Activated naive CD4-positive, alpha-beta T cell treated with anti-CD3 and anti-CD28 coated beads, Interleukin-2, amount 10 ng/mL, durations not matched to agents 7 days and 5 days (primary cell): ENCODE measurements at places on chromosomes 4 and X.
A peak's percentile ranks its signal among the peaks of the same experiment; 100 is the strongest.

- DNase-seq = no peak
Observed at GRCh38 chr4:176879380-176880116, 86.8 kb upstream of the VEGFC start.

GRCh38 chr4:15234116-15234855 lies 193.5 kb upstream of the C1QTNF7 start:
- DNase-seq = no peak

DNA sequence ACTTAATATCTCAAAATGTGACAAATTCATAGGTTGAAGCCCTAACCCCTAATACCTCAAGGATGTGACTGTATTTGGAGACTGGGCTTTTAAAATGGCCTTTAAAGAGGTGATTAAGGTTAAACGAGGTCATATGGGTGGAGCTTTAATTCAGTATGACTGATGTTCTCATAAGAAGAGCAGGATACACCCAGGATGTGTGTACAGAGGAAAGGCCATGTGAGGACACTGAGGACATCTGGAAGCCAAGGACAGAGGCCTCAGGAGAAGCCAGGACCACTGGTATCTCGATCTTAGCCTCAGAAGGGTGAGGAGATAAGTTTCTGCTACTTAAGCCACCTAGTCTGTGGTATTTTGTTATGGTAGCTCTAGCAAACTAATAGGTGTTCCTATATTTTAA lies 49.0 kb upstream of the SHISA3 start:
- DNase-seq = no peak

GRCh38 chrX:111728096-111728495 lies 47.1 kb downstream of the ALG13 start:
- DNase-seq = no peak

- DNase-seq = no peak
Observed at GRCh38 chr4:146311238-146311970, 97.1 kb downstream of the REELD1 start.

DNA sequence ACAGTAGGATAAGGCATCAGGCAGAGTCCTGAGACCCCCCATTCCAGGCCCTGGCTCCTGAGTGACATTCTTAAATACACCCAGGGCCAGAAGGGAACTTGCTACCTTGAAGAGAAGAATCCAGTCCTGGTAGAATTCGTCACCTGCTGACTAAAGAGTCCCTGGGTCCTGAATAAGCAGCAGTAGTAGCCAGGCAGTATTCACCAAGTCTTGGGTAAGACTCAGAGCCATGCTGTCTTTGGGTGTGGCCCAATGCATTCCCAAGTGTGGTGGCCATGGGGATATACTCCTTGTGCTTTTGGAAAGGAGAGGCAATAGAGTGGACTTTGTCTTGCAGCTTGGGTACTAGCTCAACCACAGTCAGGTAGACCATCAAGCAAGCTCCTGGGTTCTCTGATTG lies 359.1 kb downstream of the DMD start:
- DNase-seq = no peak

- no peak for DNase-seq
Observed at GRCh38 chr4:699816-700580, 5.6 kb upstream of the PCGF3 start.

DNA sequence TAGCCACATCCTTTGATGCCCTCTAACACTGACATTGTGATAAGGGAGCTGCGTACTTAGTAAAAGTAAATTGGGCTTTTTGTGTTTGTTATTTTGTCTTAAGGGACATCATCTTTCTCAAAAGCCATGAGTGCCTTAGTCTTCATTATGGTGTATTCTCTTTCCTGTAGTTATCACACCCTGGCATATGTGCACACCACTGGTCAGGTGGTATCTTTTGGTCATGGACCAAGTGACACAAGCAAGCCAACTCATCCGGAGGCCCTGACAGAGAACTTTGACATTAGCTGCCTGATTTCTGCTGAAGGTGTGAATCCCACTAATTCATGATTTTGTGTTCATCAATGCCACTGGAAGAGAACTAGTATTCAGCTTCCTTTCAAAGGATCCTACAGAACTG lies 18.0 kb downstream of the HERC6 start:
- no peak for DNase-seq

- no peak for DNase-seq
Observed at GRCh38 chr4:22215084-22215483, 266.5 kb upstream of the KCNIP4 start.

DNA sequence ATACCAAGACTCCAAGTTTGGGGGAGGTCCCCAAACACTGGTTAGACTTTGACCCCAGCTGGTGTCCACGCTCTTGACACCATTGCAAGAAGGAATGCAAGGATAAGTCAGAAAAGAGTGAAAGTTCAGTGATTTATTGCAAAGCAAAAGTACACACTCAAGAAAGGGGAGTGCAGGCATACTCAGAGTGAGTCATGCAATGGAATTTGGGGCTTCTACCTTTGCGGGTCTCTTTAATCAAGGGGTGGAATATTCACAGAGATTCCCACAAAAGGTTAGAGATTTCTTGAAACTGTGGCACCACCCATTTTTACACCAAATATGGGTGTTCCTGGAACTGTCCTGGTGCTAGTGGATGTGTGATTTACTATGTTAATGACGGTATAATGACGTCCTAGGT lies 5.2 kb upstream of the SMIM10L2A start:
- DNase-seq = no peak

GRCh38 chr4:2961811-2962441 lies 1.3 kb downstream of the NOP14 start:
- peak; percentile 61 for DNase-seq

DNA sequence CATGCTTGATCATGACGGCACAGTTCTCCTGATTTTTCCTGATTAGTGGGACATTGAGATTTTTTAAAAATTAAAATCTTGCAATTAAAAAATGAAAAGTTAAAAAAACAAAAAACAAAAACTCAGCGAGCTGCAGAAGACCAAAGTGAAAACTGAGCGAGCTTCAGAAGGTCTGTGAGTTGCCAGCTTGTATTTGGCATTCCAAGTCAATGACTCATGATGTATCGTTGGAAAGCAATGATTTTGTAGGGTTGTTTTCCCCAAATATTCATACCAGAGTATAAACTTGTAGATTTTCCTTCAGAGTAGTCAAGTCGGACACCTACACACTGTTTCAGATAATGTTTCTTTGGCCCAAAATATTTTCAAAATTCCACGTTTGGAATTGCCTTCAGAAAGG lies 76.9 kb downstream of the LRRC66 start:
- no peak for DNase-seq

DNA sequence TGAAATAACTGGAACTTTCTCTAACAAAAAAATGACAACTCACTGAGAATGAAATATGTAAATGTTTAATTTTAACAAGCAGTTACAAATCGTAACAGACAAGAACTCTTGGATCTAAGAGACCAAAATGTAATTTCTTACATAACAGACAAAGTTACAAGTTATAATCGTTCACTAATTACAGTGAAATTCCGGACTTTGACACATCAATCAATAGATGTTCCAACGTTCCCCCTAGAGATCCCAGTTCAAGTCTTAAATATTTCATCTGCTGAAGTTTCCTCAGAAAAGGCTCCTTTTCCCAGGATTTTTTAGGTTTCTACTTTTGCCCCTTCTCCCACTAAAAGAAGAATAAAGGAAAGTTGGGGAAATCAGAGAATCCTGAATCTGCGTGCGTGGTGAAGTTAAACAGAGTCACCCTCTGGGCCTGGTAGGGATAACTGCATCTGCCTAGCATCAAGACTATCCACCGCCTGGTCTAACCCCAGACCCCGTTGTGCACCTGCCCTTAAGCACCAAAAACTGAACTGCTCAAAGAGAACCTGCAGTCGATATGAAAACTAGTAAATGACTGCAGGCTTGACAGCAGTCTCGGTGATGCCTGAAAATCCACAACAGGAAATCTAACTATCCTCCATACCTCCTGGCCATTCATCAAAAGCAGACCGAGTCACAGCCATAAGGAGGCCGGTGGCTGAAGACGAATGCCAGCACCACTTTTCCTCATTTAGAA lies 2.3 kb downstream of the IRF2 start:
- DNase-seq = peak; percentile 36

- no peak for DNase-seq
Observed at GRCh38 chr4:26281881-26282280, 38.9 kb upstream of the RBPJ start.

DNA sequence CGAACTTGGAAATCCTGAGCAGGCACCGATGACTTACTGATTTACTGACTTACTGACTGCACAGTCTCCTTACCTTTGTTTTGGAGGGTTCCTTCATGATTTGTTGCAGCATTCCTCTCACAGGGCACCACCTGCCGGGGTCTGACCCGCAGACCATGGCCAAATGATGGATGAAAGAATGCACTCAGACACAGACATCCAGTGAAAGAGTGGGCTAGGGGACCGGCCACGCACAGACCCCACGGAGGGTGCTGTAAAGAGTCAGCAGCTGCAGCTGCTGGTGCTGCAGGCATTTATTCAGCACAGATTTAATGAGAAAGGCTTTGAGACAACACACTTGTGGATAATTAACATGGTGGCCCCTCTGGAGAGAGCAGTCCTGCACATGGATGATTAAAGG lies 3.4 kb downstream of the MAGEB5 start:
- no peak for DNase-seq

DNA sequence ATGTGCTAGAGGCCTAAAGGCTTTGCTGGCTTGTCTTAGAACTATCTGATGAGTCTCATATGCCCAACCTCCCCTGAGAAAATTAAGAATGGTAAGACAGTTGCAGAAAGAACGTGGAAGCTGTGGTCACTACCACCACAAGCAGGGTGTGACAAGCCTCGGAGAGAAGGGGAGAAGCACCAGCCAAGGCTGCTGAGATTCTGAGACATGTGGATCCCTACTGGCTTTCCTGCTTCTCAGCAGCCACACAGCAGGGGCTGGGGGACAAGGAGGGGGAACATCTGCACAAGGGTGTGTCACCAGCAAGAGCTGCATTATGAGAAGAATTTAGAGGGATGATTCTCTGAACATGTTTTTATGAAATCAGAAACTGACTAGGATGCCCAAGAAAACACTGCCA lies 19.4 kb downstream of the TAPT1 start:
- no peak for DNase-seq

DNA sequence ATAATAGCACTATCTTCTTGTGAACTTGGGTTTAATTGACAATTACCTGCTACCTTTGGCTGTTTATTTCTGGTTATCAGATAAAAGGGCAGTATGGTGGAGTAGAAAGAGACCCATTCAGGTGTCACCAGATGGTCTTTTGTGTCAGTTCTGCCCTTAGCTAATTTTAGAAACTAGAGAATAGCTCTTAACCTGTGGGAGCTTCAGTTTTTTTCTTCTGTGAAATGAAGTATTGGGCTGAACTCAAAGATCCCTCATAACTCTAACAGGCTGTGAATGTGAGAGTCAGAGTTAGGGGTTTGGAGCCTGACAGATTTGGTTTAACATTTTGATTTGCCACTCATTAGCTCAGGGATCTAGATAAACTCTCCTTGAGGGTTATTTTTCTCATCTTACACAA lies 335.2 kb downstream of the PPP1R2C start:
- no peak for DNase-seq

DNA sequence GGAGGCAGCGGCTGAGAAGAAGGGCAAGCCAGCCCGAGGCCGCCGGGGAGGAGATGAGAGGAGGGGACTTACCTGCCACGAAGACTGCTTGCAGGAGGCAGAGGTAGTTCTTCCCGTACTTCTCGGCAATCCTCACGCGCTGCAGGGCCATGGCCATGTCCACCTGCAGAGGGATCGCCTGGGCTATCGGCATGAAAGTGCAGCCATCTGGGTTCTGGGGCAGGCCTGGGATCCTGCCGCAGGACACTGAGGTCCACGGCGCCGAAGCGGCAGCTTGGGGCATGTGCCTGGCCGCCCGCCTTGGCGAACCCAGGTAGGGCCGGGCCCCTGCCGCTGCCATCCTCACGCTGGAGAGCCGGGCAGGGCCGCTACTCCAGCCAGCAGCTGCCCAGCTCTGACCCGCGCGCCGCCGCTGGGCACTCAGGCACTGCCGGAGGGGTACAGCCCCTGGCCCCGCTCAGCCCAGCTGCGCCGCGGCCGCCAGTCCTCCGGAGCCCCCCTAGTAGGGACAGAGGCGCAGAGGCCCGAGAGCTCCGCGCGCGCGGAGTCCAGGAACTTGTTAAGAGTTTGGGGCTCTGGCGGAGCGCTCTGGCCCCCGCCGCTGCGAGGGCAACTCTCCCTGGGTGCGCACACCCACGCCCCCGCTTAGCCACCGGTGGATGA lies 16.0 kb downstream of the MCF2 start:
- peak; percentile 19 for DNase-seq

GRCh38 chr4:986879-987623 lies at the start of gene IDUA:
TSS of gene IDUA (plus strand) at chr4:987044. CDS start at chr4:987085, 41 bp downstream.
- DNase-seq = peak; percentile 92

DNA sequence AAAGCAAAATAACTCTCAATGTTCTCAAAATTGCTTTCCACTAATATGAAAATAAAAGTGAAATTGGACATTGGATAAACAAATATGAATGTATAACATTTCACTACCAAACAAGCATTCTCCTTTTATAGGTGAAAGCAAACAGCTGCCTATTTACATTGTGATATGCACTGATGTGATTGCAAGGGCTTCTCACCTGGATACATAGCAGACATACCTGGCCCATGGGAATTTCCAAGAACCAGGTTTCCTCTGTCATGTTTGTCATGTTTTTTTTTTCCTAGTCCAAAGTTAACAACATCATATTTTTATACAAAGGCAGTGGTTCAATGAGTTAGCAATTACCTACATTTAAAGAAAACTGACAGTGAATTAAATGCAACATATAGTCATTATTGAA lies 228.5 kb downstream of the ANKRD50 start:
- no peak for DNase-seq

- no peak for DNase-seq
Observed at GRCh38 chr4:5805270-5805669, 87.6 kb downstream of the CRMP1 start.

- no peak for DNase-seq
Observed at GRCh38 chr4:153013202-153013977, 77.3 kb downstream of the FHDC1 start.

- DNase-seq = no peak
Observed at GRCh38 chr4:137961051-137961438, 281.1 kb downstream of the SLC7A11 start.

DNA sequence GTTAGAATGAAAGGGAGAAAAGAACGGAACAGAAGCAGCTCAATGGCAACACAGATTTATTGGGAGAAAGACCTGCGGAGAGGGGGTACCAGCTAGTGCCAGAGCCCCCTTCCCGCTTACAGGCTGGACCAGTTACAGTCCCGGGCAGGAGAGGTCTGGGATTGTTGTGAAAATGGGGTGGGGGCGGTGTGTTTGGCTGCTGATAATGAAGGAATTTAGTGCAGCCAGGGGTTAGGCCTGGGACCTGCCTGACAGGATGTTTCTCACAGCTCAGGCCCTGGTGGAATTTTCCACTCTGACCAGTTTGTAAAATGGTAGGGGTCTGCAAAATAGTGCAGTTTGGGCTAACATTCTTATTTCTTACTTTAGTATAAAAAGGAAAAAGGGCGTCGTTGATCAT lies 75.4 kb upstream of the SPIN4 start:
- DNase-seq = no peak

- DNase-seq = peak; percentile 71
Observed at GRCh38 chrX:45771560-45772340, 571.1 kb upstream of the DIPK2B start.

DNA sequence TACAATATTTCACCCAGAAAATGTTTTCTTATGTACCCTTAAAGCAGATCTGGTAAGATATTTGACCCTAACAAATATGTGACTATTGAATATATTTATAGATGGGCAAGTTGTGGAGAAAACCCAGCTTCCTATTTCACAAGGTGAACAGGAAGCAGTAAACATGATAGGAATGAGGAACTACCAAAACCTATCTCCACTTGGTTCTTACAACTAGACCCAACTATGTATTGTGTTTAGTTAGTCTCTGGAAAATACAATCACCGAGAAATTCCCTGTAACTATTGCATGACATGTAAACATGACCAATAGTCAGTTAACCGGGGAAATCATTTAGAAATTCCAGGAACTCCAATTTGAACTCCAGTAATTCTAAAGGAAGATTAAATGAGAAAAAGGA lies 8.4 kb upstream of the RXFP1 start:
- DNase-seq = no peak
